Left kidney (tissue), 8 donors: ENCODE measurements at places on chromosomes 2 and 18.

DNA sequence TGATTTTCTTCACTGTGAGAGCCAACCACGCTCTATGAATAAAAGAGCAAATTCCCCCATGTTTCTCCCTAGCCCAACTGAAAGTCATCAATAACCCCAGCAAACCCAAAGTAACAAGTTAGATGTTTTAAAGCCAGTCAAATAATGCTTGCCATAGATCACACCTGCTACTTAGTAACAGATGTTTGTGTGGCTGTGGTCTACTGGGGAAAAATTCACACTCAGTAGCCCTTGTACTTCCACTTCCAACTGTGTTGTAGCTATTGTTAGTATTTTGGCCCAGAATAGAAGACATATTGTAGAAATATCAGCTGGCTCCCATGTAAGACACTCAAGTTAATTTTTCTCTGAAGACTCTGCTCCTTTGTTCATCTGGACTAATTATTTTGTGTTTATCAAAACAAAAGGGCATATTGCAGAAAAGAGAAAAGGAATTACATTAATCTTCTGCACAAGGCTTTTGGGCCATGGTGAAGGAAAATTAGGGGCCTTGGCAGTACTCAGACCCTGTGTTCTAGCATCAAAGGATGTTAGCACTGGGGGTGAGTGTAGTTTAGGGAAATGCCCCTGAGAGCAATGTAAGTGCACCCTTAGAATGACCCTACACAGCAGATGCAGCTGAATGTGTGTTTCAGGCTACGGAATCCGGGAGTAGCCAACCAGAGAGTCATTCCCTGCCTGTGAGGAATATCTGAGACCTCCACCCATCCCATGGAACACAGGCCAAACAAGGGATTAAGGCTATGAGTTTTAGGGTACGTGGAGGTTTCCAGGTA, 521.9 kb downstream of the EPHA4 start:
- DNase-seq, result no peak

- no peak for DNase-seq
Observed at GRCh38 chr2:199842631-199843395, 8.2 kb downstream of the FTCDNL1 start.

- DNase-seq, result no peak
Observed at GRCh38 chr2:149858216-149858615, 270.6 kb upstream of the MMADHC start.

DNA sequence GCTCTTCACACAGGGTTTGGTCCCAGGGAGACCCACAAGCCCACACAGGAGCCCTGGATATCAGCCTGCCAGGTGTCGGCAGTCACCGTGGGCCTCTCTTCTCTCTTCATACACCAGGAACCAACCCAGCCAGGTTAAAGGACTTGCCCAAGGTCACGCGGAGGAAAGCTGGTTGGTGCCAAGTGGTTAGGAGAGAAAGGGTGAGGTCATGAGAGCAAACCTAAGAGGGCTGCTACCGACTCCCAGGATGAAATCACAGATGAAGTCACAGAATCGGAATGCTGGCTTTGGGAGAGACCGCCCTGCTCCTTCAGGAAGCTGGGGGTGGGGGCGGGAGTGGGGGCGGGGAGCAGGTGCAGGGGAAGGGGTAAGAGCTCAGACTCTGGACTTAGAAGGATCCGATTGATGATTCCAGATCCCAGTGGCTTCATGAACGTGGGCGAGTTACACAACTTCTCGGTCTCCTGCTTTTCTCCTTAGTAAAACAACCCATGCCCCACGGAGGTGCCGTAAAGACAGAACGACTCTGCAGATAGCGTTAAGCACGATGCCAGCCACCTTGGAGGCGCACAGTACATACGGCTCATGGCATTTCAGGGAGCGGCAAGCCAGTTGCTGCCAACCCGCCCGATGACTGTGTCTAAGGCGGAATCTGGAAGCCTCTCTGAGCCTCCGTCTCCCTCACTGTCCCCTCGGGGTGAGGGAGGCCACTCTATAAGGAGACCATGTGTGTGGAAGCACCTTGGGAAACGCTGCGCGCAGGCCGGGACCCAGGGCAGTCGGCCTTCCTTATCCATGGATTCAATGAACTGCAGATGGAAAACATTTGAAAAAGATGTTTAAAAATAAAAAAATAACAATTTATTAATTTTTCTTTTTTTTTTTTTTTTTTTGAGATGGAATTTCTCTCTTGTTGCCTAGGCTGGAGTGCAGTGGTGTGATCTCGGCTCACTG, 23.0 kb upstream of the TAF1B start:
- DNase-seq, result no peak

- no peak for DNase-seq
Observed at GRCh38 chr2:197993363-197993762, 189.0 kb downstream of the PLCL1 start.

GRCh38 chr2:42967959-42968674, 175.7 kb upstream of the HAAO start:
- DNase-seq, result peak; percentile 78

GRCh38 chr2:210954386-210954907, 398.0 kb downstream of the CPS1 start:
- no peak for DNase-seq

DNA sequence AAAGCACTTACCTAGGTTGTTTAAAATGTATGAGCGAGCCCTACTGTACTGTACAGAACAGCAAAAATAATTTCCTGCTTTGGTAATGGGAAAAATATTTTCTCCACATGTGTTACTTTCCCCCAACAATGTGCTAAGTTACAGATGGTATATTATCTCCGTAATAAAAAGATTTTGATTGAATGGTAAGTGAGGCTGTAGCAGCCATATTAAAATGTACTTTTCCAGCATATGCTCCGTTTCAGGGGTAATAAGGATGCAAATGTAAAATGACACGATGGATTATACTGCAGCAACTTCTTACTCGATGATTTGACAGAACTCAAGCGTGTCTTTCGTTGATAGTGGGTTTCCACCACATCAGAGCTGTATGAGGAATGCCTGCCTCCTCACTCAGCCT, 50.5 kb downstream of the OSBPL6 start:
- no peak for DNase-seq

DNA sequence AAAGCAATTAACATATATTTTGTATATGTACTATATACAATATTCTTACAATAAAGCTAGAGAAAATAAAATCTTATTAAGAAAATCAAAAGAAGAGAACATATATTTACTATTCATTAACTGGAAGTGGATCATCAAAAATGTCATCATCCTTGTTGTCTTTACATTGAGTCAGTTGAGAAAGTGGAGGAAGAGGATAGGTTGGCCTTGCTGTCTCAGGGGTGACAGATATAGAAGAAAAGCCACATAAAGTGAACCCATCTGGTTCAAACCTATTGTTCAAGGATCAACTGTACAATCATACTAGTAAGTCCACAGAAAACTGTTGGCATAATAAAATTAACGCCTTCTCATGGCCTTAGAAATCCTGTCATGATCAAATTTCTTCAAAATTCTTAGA, 26.6 kb downstream of the SESTD1 start:
- DNase-seq, result no peak

GRCh38 chr2:12910431-12910830, 193.7 kb downstream of the TRIB2 start:
- no peak for DNase-seq

- no peak for DNase-seq
Observed at GRCh38 chr18:49647496-49648168, 85.8 kb downstream of the LIPG start.

DNA sequence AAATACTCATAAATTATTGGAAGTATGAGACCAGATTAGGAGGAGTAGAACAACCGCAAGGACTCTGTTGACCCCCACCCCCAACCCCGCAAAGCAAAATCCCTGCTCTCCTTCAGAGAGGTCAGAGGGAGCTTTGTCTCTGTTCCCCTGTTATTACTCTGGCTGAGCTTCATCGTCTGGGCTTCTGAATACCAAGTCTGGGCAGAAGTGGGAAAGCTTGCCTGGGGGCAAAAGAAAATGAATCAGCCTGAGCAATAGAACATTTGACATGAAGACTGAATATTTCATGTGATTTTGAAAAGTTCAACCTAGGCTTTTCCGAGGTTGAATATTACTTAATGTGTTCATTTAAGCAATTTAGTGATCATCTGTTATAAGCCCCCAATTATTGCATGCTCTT, 114.6 kb upstream of the ARHGAP28 start:
- no peak for DNase-seq

GRCh38 chr2:101063352-101064124, 61.4 kb downstream of the RPL31 start:
- DNase-seq, result no peak

DNA sequence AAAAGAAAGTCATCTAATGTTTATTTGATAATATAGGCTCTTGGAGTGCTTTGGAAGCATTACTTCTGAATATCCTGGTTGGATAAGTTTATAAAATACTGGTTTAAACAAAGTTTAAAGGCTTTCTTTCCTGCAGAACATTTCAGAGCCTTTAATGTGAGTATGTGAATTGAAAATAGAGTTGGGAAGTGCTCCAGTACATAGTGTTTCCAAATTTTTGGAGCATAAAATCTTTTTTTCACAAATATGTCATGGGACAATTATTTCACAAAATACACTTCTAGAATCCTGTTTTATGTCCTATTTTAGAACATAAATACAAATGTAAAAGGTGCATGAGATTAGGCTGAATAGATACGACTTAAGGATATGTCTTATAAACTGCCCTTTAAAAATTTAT, 158.9 kb upstream of the HNRNPA3 start:
- DNase-seq, result no peak

DNA sequence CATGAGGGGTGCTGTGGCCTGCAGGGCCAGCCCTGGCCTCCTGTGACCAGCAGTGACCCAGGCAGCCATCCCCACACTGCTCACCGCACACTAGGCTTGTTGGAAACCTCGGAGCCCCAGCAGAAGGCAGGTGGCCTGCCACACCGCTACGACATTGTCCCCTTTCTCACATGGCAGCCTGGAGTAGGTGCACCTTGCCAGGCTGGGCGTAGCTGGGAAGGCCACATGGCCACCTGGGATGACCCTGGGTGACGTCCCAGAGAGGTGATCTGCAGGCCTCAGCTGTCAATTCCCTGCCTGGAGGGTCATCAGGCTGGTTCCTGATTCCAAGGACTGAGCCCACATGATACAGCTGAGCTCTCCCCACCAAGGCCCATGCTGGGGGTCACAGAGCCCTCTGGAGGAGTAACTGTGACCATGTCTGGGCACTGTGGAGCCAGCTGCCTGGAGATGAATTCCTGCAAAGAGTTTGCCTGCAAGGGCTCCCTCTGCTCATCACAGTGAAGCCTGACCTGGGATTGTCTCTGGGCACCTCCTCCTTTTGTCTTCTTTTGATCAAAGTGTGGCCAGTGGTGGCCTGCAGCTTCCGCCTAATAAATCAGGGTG, 119.6 kb upstream of the OTOS start:
- no peak for DNase-seq

DNA sequence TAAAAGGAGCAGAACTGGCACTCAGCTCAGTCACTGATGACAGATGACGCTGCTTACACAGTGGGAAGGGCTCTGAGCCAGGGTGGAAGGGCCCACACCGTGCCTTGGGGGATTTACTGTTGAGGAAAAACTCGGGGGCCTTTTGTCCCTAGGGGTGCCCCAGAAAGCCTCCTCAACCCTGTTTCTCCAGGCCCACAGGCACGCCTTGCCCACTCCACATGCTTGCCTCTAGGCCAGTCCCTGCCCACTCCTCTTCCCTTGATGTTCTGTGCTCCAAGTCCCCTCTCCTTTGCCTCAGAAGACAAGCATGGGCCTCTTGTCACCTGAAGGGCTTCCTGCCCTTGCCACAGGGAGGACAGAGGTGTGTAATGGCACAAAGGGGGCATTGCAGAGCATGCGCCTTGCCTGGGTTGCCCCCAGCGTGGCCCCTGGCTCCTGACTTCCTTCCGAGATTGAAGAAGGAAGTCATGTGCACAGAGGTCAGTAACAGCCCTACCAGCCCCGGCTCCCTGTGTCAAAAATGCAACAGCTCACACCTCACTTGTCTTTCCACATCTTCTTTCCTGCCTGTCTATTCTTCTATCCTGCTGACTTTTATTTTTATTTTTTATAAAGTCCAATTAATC, 65.1 kb downstream of the LIPG start:
- DNase-seq, result no peak

- DNase-seq, result no peak
Observed at GRCh38 chr18:78642296-78642951, 337.2 kb upstream of the SALL3 start.

DNA sequence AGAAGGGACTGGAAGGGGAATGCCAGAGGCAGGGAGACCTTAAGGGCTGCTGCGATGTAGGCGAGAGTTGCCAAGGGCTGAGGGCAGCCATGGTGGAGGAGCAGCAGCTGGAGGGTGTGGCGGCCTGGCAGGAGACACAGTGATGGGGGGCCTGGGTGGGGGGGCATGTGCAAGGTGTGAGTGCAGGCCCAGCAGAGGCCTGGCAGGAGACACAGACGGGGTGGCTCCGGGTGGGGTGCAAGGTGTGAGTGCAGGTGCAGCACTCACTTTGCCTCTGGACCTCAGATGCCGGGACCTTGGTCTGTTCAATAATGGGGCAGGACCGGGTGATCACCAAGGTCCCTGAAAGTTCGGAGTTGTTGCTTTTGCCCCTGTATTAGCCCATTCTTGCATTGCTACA, 76.2 kb upstream of the ODC1 start:
- DNase-seq, result no peak

GRCh38 chr2:43461453-43462073, 134.3 kb downstream of the THADA start:
- DNase-seq, result no peak

GRCh38 chr18:58323866-58324762, 280.1 kb downstream of the NEDD4L start:
- no peak for DNase-seq

GRCh38 chr2:10918661-10919409, 7.1 kb downstream of the KCNF1 start:
- DNase-seq, result no peak

- DNase-seq, result no peak
Observed at GRCh38 chr18:45376193-45376592, 239.1 kb upstream of the SLC14A2 start.

DNA sequence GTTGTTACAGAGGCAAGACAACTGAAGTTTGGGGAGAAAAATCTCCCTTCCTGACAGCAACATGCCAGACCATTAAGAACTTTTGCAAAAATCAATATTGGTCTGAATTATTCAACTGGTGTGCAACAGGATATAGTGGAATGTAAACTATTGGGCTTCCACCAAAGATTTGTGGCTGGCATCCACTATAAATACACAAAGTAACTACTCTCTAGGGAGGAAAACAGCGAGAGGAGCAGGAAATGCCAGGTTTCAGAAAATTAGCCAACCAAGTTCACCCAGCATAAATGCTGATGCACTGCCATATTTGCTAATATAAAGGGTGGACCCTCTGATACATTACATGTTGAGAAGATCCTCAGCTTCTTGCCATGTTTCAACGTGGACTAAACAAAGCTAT, 267.6 kb upstream of the LYPD1 start:
- no peak for DNase-seq

DNA sequence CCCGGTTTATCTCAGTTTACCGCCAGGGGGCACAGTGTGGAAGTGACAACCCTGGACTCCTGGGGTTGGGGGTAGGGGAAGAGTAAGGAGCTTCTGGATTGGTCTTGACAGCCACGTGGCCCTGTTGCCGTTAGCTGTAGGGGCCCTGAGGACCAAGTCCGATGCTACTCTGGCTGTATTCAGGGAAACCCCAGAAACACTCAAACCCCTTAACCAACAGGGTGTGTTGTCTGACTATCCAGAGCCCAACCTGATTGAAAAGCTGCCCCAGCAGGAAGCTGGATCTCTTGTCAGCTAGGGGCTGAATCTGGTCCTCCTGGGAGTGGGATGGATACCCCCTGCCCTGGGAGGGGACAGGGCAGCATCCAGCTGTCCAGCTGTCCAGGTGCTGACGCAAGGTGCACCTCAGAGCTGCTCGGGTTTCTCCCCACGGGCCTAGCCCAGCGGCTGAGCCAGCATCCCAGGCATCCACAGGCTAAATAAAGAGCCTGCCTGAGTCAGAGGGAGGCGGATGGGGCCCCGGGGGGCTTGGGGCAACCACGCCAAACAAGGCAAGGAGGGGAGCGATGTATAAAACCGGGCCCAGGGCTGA, 3.1 kb upstream of the GMPPA start:
- DNase-seq, result no peak
